Stimulated activated CD8-positive, alpha-beta memory T cell treated with anti-CD3 and anti-CD28 coated beads, Interleukin-4, amount 100 ng/mL, for 1 hour (primary cell): ENCODE measurements at places on chromosomes 7 and 10.

DNA sequence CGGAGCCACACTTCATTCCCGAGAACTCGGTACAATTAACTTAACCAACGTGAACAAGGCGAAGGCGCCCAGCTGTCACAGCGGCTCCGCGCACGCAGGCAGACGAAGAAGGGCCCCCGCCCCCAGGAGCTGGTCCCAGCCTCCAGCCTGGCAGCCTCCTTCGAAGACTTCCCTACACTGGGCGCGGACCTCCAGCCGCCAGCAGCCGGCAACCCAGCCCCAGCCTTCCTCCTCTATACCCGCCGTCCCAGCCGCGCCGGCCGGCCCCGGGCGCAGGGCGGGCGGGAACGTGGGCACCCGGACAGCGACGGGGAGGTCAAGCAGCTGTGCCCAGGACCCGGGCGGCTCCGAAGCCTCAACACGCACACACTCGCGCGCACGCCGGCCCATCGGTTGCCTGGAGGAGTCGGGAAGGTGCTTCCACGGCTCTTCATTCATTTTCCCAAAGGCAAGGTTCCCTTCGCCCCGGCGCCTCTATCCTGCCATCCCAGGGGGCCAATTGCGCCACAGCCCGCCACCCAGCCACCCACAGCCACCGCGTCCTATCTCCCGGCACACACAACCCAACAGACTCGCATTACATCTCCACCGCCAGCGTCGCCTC is 1.6 kb downstream of the CHST15 start:
- no peak for DNase-seq

DNA sequence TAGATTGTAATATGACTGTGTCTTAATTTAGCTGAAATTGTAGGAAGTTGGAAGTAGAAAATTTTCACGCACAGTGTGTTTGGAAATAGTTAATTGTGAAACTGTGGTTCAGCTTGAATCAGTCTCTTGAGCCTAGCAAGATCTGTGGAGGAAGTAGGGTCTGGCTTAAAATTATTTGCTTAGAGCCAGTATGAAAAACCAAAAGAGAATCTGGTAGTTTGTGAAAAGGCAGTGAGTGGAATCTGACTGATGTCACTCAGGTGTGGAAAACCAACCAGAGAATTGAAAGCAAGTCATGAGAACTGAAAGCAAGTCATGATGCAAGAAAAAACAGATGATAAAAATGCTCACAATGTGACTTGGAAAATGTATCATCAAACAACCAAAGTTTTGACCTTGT is 11.5 kb downstream of the LIPJ start:
- DNase-seq: no peak

GRCh38 chr7:6453734-6454133 is 6.0 kb upstream of the DAGLB start:
- no peak for DNase-seq

DNA sequence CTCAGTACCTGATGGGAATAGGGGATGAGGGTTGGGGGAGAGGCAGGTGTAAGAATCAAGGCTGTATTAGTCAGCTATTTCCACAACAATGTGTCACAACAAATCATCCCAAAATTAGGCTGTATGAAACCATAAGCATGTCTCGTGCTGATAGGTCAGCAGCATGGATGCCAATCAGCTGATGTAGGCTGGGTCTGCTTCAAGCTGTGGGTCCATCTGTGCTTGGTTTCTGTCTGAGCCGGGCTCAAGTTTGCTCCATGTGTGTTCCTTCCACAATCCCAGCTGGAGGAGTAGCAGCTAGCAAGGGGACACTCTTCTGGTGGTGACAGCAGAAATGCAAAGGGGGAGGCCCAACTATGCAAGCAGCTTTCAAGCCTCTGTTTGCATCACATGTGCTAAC is 97.9 kb upstream of the ZNF746 start:
- DNase-seq: no peak

- DNase-seq: no peak
Observed at GRCh38 chr10:43195557-43195956, 57.3 kb downstream of the CSGALNACT2 start.

- DNase-seq: no peak
Observed at GRCh38 chr10:53162856-53163255, 390.3 kb upstream of the MBL2 start.

- no peak for DNase-seq
Observed at GRCh38 chr10:46106410-46107255, 60.6 kb upstream of the MSMB start.

- DNase-seq: no peak
Observed at GRCh38 chr7:29319719-29320521, 125.3 kb downstream of the CHN2 start.

GRCh38 chr7:113015034-113015645 is 71.5 kb downstream of the GPR85 start:
- no peak for DNase-seq

DNA sequence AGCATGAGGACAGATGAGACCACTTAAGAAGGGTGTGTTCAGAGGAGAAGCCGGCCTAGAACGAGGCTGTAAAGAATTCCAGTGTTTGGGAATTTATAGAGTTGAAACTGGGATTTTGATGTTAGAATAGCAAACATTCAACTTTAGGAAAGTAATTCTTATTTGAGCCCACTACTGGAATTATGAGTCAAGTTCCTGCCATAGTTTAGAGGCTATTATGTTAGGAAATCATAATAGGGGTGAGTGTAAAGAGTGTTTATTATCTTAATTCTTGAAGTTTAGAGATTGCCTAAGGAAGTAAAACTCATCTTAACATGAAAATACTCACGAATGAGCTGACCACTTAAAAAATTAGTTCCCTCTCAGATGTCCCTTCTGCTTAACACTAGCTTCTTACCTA is 2.1 kb downstream of the CBLL1 start:
- no peak for DNase-seq

DNA sequence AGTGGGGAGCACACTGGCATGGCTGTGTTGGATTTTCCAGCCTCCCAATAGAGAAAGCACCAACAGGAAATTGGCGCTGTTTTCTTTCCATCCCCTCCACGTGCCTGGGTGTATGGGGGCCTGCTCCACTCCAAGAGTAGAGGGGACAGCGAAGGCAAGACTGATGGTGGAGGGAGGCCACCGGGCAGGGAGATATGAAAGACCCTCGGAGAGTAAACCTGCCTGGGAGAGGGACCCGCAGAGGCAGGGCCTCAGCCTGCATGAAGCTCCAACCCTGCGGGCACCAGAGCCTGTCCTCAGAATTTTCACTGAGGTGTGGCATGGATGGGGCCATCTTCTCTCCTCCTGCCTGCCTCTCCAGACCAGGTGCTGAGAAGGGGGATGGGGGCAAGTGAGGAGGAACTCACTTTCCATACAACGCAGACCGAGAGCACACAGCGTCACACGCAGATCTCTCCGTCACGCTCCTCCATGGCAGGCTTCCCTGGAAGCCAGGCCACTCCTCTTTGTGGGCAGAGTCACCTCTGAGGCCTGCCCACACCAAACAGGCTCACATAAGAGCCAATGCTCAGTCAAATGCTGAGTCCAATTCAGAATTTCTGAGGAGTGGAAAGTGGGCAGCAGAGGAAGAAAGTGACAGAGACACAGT is 18.8 kb downstream of the ANXA11 start:
- DNase-seq: no peak

GRCh38 chr7:28033386-28033785 is 147.2 kb downstream of the JAZF1 start:
- DNase-seq: no peak

DNA sequence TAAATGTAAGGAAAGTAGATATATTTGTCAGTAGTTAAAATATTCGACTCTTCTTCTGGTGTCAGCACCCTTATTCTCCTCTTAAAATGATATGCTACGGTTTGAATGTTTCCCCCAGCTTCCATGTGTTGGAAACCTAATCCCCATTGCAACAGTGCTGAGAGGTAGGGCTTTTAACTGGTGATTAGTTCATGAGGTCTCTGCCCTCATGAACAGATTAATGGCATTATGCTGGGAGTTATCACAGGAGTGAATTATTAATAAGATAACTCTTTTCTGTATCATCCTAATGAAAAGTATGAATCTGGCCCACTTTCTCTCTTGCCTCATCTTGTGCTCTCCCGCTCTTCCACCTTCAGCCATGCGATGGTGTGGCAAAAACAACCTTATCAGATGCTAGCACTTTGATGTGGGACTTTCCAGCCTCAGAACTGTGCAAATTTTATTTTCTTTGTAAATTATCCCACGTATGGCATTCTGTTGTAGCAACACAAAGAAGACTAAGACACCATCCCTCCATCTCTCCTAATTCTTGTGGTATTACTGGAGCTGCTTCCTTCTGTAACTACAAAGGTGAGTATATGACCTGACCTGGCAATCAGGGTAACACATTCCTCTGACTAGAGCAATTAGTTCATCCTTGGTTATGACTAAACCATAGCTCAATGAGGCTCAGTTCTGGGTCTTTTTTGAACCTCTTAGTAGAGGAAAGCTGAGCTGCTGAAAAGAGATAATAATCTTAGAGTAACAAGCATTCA is 171.1 kb upstream of the TMEM196 start:
- no peak for DNase-seq

DNA sequence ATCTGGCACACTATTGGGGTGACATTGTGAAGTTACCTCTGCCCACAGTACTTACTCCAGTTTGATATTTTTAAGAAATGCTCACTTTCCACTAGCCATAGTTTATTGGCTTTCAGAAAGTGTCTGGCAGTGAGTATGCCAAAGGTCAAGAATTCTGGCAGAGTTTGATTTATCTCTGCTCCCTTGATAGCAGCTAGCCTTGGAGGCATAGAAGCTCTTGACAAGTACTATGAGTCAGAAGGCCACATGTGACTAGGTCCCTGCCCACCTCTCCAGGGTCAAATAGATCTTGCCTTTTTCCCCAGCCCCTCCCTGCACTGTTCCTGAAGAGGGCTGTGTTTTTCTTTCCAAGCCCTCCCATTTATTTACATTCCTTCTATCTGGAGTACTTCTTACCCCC is 202.2 kb downstream of the AUTS2 start:
- no peak for DNase-seq

GRCh38 chr10:86254526-86255174 is 111.9 kb downstream of the GRID1 start:
- no peak for DNase-seq

DNA sequence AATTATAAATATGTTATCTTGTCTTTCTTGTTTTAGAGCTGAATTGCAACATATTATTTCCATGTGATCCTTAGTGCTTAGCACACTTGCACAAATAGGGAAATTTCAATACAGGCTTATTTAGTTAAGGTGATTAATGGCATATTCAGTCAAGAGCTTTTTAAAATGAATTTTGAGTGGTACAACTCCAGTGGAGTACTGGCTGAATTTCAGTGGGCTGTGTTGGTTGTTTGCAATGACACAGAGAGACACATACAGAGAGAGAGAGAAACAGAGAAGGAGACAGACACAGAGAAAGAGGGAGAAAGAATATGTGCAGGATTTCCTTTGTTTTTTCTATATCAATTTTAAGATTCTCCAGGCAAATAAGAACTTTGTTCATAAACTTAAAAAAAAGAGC is 766.9 kb downstream of the DNAJB9 start:
- DNase-seq: no peak

DNA sequence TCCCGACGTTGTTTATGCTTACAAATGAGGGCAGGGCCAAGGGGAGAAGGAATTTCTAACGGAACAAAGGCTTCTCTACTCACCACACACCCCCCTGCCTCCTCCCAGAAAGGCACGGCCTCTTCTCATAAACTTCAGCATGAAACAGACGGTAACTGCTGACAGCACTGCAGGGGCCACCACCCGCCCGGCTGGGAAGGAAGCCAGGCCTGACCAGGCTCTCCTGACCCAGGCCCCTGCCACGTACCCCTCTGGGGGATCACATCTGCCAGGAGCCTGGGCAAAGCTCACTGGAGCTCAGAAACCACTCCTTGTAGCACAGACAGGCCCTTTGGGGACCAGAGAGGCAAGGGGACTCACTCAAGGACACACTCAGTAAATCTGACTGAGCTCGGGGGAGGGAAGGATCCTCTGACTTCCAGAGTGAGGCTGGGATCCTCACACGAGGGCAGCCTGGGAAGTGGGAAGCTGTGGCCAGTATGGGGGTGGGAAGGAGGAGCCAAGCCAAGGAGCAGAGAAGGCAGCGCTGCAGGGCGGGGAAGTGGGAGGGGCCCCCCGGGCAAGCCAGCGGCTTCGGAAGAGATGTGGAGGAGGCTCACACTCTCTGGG is 46.1 kb downstream of the ZCCHC24 start:
- no peak for DNase-seq

GRCh38 chr7:86130268-86130667 is 513.4 kb upstream of the GRM3 start:
- DNase-seq: no peak
